ENCODE measurements at places on chromosomes 13 and 19. TPM values are rescaled to one million over a fixed set of nuclear protein-coding genes. Genes with fewer than 3 reads are reported as not detected.

LIM2 gene
- total RNA-seq = not detected

- H3K4me1 ChIP-seq = peaks cover 3% of the 10 kb centered on the region
- no peaks in the 10 kb centered on the region for H3K27me3 ChIP-seq
- H3K27ac ChIP-seq = no peak overlapping the region
- no peak for DNase-seq
- no peak overlapping the region for H3K4me3 ChIP-seq
Observed at GRCh38 chr13:51202477-51203046, 19.6 kb upstream of the FAM124A start.

DNA sequence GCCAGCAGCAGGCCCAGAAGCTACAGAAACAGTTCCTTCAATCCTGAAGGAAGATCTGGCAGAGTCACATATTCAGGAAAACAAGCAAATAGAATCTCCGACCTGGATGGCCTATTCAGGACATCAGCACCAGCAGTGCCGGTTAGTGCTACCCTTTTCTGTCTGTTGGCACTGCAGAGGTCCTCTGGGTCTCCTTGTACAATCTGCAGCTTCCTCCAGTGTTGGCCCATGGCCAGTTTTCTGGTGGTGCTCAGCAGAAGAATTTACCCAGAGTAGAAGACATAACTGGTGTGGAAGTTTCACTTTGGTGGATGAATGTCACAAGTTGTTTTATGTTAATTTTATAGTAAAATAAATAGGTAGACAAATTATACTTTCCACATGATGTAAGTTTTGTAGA is 498.1 kb downstream of the COG6 start:
- DNase-seq = no peak
- no peak overlapping the region for H3K27ac ChIP-seq
- H3K27me3 ChIP-seq = no peaks in the 10 kb centered on the region
- peaks cover 6% of the 10 kb centered on the region for H3K4me1 ChIP-seq

DNA sequence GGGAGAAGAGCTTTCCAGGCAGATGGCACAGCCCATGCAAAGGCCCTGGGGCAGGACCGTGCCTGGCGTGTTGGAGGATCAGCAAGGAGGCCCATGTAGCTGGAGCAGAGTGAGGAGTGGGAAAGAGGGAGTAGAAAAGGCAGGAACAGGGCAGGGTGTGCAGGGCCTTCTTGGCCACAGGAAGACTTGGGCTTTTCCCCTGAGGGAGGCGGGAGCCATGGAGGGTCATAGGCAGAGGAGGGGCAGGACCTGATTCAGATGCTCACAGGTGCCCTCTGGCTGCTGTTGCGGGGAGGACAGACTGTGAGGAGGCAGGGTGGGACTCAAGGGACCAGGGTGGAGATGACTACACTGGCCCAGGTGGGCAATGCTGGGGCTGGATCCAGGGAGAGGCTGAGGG is 13.8 kb upstream of the PTPRS start:
- H3K4me1 ChIP-seq = no peaks in the 10 kb centered on the region
- no peaks in the 10 kb centered on the region for H3K36me3 ChIP-seq
- no peak overlapping the region for H3K4me3 ChIP-seq
- no peak for DNase-seq
- H3K27ac ChIP-seq = no peak overlapping the region

DNA sequence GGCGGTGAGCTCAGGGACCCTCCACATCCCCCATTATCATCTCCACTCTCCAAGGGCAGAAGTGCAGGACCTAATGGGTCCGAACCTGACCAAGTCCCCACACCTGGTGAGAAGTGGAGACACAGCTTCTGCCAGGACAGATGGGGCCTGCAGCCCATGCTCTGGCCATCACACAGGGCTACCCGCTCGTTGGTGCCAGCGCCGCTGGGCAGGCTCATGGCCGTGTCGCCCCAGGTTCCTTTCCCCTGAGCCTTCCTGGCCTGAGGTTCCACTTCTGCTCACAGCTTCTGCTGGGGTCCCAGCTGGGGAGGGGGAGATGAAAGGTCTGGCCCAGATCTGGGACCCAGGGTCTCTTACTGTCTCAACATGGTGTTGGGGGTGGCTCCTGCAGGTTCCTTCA is 48.4 kb upstream of the KCTD15 start:
- no peaks in the 10 kb centered on the region for H3K4me1 ChIP-seq
- no peaks in the 10 kb centered on the region for H3K27me3 ChIP-seq
- H3K4me3 ChIP-seq = no peak overlapping the region
- no peaks in the 10 kb centered on the region for H3K36me3 ChIP-seq

Measured in lung (tissue), 17 donors.